ENCODE measurements at places on chromosomes 16 and 17.
A peak's percentile ranks its signal among the peaks of the same experiment; 100 is the strongest.

DNA sequence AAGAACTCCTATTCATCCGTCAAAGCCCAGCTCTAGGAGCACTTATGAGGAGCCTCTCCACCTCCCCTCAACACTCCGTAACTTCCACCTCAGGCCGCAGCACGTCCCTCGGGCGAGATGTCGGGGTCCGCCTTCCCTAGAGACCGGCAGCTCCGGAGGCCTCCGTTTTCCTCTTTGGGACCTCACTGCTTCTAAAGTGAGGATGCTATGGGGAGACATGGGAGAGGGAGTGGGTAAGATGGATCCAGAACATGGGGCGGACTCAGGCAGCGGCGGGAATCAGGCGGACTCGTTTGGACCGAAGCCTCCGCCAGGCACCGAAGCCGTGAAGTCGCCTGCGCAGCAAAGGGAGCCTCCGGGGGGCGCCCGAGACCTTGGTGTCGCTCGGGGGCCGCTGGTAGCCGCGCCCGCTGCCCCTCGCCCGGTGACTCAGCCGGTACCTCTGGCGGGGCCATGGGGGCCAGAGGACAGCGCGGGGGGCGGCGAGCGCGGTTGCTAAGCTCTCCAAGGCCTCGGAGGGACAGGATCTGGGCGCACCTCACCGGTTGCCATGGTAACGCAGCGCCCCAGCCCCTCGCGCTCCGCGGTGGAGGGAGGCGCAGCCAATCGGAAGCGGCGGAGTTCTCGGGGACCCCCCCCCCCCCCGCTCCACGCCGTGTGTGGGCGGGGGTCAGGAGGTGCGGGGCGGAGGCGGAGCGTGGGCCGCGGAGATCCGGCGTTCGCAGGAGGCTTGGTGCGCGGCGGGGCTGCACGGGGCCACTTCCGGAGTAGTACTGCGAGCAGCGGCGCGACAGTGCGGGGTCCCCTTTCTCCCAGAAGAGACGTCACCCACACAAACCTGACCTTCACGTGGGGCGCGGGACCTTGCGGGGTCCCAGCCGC is 1.3 kb upstream of the HIC1 start:
- DNase-seq, result peak; percentile 77

GRCh38 chr16:17798716-17799115 is 328.0 kb upstream of the XYLT1 start:
- DNase-seq, result no peak

DNA sequence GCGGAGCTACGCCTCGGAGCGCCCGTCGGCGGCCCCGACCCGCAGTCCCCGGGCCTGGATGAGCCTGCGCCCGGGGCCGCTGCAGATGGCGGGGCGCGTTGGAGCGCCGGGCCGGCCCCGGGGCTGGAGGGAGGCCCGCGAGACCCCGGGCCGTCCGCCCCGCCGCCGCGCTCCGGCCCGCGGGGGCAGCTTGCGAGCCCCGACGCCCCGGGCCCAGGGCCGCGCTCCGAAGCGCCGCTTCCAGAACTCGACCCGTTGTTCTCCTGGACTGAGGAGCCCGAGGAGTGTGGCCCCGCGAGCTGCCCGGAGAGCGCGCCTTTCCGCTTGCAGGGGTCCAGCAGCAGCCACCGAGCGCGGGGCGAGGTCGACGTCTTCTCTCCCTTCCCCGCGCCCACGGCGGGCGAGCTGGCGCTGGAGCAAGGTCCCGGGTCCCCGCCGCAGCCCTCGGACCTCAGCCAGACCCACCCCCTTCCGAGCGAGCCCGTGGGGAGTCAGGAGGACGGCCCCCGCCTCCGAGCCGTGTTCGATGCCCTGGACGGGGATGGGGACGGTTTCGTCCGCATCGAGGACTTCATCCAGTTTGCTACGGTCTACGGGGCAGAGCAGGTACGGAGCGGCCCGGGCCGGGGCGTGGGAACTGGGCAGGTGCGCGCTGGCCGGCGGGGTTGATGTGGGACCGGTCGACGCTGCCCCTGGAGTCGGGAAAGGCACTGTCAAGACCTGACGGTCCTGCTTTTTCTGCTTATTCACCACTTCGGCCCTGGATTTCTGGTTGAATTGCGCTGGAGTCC is 861 bp downstream of the RAB11FIP3 start:
- no peak for DNase-seq

DNA sequence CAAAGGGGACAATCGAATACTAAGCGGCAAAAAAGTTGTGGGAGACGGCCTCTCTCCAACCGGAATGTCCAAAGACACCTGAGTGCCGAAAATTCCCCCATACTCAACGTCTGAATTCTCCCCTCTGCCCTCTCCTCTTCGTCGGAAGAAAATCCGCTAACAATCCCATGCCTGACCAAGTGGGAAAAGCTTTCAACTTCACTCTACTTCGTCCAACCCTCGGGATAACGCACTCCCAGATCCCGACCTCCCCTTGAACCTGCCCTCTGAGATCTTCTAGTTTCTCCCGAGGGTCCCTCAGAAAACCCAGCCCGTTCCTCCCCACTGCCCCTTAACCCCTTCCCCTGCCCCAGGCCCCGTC is 961 bp downstream of the AMFR start:
- DNase-seq, result no peak

DNA sequence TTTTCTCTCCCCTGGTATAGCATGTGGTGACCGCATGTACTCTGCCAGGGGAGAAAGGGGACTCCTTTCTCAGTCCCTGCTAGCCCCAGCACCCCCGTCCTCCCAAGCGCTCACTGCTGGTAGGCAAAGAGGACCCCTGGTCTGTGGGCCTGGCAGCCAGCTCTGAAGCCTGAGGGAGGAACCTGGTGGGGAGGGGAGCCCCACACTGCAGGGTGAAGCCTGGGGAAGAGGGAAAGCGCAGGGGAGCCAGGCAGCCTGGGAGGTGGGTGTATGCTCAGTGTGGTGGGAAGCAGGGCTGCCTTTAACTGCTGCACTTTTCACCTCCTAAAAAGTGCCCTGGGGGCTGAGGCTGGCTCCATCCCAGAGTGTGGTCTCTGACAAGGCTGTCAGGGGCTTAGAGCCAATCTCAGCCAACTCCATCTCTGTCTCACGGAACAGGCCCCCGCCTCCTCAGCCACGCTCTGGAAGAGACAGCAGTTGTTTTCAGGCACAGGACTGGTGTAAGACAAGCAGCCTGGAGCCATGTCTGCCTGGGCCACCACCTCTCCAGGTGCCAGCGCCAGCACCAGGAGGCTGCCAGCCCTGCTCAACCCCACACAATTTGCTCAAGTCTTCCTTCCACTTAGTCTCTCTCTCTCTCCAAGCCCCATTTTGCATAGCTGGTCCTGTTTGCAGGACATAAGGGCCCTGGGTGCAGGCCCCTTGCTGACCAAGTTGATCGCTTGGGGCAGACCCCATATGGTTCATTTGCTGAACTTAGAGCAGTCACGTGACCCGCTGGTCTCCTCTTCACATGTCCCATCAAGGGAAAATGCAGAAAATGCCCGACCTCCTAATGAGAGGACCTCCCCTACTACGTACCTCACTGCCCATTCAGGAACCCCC is 14.7 kb upstream of the TBX2 start:
- no peak for DNase-seq

DNA sequence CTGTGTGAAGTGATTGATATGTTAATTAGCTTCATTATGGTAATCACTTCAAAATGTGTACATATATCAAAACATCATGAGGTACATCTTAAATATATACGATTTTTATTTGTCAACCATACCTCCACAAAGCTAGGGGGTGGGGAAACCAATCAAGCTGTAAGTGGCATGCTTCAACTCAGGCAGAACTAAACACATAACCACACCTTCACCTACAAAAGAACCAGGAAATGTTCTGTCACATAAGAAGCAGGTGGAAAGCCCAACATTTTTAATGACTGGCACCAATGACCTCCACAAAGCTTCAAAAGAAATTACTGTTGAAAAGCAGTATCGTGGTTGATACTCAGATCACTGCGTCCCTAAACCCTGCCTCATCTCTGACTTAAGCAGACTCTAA is 867.7 kb upstream of the EEF2KMT start:
- DNase-seq, result no peak

DNA sequence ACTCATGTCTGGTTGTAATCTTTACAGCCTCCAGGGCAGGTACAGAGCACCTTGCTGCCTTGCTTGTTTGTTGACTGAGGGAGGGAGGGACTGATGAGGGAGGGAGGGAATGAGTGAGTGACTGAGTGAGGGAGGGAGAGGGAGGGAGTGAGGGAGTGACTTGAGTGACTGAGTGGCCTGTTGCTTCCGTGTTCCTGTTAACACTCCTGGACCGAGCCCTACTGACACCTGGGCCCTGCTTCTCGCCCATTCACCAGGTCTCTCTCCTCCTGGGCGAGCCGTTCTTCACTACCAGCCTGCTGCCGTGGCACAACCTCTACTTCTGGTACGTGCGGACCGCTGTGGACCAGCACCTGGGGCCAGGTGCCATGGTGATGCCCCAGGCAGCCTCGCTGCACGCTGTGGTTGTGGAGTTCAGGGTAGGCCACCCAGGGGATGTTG is 41.2 kb downstream of the PRMT7 start:
- no peak for DNase-seq

- DNase-seq, result no peak
Measured at GRCh38 chr17:58232707-58233156, 5.7 kb upstream of the LPO start.

DNA sequence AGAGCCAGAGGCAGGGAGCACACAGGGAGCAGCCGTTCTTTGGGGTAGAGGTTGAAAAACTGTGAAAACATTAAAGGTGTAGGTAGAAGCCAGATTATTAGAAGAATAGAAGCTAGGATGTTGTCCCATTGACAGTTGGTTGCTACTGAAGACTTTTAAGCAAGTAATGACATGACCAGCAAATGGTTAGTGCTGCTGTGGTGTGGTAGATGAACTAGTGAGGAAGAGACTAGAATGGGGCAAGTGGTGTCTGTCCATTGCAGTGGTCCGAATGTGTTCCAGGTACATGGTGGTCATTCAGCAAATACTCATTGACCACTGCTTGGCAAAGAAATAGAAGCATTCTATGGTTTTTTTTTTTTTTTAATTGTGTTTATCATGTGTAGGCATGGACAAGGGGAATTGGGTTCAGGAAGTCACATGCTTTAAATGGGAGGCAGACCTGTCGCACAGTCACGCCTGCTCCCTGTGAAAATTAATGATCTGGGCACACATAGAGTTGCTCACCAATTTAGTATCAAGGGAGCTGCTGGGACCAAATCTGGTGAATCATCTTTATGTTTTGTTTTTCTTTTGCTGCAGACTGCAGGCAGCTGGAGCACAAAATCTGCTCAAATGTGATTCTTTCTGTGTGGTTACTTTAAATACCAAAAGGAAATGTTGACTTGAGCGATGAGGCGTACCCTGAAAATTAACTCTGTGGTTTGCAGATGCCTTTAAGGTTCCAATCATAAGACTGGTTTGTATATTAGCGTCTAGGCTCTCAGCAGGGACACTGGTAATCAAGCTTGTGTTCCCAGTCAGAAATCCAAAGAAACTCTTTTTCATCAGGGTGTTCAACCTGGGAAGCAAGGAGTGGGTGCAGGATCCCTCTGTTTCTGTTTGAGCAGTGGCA is 30.7 kb downstream of the YPEL2 start:
- DNase-seq, result peak; percentile 40

- no peak for DNase-seq
Measured at GRCh38 chr17:35716897-35717465, 14.5 kb upstream of the RASL10B start.

- DNase-seq, result no peak
Measured at GRCh38 chr16:83932955-83933673, 19.9 kb upstream of the OSGIN1 start.

DNA sequence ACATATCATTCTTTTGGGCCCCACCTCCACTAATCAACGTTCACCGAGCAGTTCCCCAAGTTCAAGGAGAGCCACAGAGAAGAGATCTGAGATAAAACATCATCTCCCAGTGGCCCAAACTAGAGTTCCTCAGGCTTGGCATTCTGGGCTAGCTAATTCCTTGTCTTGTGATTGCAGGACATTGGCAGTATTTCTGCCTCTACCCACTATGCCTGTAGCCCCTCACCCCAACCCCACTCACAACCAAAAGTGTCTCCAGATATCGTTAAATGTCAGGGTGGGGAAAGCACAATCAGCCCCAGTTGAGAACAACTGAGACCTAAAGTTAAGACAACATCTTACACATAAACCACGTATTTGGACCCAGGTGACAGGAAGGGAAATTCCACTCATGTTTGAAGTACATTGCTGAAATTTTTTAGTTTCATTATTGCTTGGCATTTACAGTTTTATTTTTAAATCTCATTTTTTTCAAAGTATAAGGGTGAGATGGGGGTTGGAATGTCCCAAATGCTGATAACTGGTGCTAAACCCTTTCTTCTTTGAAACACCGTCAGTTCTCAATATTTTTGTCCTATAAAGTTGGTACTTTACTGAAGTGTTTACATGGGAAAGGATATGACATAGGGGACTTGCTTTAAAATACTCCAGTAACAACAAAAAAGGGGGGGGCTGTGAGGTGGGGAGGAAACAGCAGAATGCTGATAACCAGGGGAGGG is 13.6 kb downstream of the ZC3H7A start:
- no peak for DNase-seq

DNA sequence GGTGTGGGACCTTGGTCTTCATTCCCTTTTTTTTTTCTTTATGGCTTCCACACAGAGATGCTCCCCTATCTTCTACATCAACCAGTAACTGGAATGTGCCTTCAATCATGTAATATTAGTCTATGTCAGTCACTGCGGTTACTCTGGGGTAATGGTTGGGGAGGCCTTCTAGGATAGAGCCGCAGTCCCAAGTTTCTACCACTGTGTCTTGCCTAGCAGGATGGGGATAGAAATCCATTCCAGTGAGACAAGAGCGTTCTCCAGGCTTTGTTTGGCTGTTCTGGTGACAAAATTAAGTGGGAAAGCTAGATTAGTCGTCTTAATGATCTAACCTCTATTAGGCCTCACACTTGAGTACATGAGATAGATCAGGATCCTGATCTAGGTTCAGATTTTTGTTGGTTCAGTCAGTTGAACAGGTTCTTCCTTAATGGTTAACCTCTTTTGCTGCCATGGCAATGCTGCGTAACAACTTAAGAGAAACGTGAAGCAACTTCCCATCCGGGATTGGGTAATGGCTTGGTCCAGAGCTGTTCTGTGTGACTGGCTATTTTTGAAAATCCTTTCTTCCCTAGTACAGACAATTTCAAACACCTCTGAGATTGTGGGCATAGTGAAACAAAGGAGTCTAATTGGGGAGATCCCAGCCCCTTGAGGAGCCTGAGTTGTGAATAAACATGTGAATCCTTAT is 8.7 kb downstream of the MSL1 start:
- DNase-seq, result no peak

DNA sequence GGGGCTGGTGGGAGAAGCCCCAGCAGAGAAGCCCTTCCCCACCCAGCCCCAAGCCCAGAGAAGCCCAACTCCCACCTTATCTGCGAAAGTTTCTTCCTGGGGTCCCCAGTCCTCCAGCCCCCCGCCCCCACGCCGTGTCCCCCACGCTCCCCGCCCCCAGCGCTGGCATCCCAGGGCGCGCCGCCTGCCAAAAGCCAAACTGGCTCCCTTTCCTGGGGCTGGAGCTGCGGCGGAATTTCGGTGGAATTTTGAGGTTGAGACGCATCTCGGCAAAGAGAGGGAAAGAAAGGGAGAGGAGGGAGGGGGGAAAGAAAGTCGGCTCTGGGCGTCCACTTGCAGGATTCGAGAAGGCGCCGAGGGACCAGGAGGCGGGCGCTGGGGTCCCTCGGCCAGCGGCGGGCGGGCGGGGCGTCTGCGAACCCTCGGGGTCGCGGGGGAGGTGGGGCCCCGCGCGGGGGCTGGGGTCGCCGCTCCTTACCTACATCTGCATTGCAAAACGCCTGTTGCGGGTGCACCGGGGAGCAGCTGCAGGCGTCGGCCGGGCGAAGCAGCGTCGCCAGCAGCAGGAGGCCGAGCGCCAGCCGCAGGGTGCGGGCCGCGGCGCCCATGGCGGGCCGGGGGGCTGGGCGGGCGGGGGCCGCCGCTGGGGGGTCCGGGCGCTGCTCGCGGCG is 571 bp downstream of the TIMP2 start:
- DNase-seq, result no peak

- DNase-seq, result no peak
Measured at GRCh38 chr16:12160815-12161550, 184.4 kb downstream of the SNX29 start.
